B cell (primary cell): ENCODE measurements at places on chromosomes 12 and 14.

- DNase-seq, result no peak
Measured at GRCh38 chr12:16600525-16600924, 5.4 kb downstream of the LMO3 start.

- no peak for DNase-seq
Measured at GRCh38 chr12:115473257-115473956, 789.4 kb upstream of the TBX3 start.

DNA sequence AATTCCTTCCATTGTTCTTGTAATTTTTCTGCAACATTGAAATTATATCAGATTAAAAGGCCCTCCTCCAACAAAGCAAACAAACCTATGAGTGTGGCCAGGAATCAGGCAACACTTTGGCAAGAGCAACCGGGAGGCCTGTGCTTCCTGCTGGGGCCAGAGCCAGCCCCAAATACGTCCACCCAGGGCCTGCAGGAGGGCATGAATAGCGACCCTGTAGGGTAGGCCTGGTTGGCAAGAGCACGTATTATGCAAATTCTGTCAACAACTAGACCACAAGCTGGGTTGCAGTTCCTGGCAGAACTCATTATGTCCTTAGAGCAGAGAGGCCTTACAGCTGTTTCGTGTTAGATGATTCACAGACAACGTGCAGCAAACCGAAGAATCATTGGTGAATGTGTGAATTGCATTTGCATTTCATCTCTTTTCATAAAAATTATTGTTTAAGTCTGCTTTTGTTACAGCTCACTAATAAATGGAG lies 26.9 kb upstream of the LGALS3 start:
- DNase-seq, result peak; percentile 73

DNA sequence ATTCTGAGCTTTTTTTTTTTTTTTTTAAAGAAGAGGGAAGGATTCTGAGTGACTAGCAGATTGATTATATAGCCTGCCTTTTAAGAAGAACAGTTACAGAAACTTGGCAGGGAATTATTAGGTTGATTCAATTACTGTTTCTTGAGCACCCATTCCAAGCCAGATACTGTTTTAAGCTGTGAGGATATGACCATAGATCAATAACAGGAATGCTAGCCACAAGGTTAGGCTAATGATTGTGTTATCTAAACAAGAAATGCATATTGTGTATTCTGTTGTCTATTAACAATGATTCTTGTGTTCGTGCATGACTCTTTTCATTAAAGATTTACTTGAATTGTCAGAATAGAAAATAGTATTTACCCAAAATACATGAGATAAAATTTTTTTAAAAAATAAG lies 67.1 kb downstream of the PRORP start:
- no peak for DNase-seq

GRCh38 chr14:74425525-74426201 lies 347 bp downstream of the SYNDIG1L start:
- DNase-seq, result peak; percentile 70

- no peak for DNase-seq
Measured at GRCh38 chr12:113938471-113938870, 27.7 kb downstream of the RBM19 start.

DNA sequence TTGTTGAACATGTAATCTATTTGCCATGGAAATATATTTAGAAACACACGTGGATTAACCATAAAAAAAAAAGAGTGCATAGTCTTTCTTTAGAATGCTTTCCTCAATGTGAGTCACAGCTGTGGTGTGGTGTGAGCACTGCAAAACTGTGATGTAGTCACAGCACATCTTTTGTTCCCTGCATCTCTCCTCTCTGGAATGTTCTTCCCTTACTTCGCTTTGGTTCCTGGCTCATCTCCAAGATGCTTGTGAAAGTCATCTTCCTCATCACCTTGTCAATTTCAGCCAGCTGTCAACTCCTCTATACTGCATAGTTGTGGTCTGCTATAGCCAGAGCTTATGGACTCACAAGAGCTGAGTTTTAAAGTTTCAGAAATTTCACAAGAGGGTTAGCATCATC lies 60.2 kb downstream of the STAB2 start:
- DNase-seq, result no peak

- DNase-seq, result no peak
Measured at GRCh38 chr14:95477411-95478269, 38.8 kb downstream of the SYNE3 start.

- DNase-seq, result no peak
Measured at GRCh38 chr12:82781309-82781997, 94.7 kb downstream of the TMTC2 start.

DNA sequence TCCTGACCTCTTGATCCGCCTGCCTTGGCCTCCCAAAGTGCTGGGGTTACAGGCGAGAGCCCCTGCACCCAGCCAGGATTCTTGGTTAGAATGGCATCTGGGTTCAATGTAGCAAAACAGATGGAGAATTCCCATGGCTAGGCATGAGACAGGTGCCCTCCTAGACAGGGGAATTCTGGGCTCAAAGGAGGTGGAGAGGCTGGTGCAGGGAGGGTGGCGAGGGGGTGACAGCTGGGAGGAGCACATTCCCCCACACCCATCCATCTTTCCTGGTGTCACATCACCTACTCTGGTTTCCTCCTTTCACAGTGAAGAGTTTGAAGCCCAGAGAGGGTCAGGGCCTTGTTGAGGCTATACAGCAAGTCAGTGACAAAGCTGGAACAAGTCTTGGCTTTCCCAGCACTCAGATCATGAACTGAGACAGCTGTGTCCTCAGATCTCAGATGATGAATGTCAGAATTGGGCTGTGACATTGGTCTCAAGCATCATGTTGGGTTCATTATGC lies 2.8 kb downstream of the SERPINA1 start:
- no peak for DNase-seq

DNA sequence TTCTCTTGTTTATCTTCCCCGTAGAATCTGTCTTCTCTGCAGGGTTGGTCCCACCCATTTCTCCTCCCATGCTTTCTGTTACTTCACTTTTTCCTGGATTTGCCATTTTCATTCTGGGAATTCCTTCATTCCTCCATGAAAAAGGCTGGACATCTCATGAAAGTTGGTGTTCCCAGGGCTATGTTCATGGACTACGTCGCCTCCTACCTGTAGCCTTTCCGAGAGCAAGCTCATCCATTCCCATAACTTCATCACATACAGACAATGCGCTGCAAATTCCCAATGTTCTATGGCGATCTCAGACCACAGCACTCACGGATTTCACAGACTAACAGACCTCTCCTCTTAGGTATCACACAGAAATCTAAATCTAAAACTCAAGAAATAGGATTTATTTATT lies 217.1 kb downstream of the EXOC5 start:
- no peak for DNase-seq
